ENCODE measurements at places on chromosomes 16 and 17. TPM values are rescaled to one million over a fixed set of nuclear protein-coding genes. Genes with fewer than 3 reads are reported as not detected.

RNF43 gene
- polyA plus RNA-seq: not detected

DPEP3 gene
- not detected for polyA plus RNA-seq

ARHGAP27 gene
- 0.33 TPM for polyA plus RNA-seq

KRT24 gene
- not detected for polyA plus RNA-seq

SOST gene
- not detected for polyA plus RNA-seq

- no peak for DNase-seq
Measured at GRCh38 chr16:69662901-69663300, 63.5 kb downstream of the NQO1 start.

DNA sequence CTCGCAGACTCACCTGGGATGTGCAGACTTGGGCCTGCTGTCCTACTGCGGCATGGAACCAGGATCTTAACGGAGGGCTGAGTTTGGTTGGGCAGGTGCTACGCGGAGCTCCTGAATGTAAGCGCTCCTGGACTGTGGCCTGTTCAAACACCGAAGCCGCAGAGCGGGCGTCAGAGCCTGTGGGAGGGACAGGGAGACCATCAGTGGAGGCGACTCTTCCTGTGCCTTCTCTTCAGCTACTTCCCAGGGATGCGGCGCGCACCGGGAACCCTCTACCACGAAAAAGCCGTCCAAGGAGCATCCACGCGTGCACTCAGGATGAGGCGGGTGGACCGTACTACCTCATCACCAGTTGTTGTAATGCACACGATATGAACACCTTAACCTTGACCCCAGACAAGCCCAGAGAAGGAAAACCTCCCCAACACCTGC is 2.0 kb downstream of the USP36 start:
- no peak for DNase-seq

DNA sequence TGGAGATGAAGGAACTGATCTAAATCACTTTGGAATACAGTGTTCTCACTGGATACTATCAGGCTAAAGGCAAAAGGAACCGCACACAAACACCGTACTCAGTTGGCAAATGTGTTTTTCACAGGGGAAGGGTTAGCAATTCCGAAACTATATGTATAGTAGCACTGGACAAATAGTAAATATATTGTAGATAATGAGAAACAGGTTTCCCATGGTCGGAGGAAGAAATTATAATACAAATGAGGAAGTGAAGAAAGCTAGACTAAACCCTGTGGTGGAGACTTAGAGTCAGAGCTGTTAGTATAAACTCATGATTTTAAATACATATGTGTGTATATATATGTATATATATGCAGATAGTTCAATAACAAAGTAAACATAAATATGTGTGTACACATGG is 414.1 kb upstream of the SALL1 start:
- no peak for DNase-seq

DNA sequence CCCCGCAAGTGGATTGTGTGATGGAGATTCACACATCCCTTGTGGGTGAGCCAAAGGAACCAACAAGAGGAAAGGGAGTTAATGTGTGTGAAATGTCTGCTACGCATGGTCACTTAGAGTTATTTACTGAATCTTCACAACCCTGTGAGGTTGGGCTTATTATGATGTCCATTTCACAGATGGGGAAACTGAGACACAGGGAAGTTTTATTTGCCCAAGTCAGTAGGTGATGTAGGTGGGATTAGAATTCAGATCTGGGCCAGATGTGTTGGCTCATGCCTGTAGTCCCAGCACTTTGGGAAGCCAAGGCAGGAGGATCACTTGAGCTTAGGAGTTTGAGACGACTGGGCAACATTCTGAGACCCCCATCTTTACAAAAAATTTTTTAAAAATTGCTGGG is 11.6 kb upstream of the DLX4 start:
- no peak for DNase-seq

DNA sequence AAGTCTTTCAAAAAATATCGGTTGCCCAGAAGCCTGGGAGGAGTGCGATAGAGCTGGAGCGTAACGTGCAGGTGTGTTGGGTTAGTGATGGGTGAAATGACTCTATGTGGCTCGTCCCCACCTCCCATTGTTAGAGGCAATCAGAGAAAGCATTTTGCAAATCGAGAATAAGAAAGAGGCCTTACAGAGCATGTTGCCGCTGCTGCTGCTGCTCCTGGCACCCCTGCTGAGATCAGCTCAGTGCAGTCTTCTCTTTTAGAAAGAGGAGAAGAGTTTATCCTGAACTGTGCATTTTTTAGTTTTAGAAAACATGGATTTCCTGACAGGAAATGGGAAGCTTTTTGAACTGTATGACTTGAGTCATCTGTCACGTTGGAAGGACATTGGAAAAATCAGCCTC is 774.5 kb upstream of the RBFOX1 start:
- no peak for DNase-seq

DNA sequence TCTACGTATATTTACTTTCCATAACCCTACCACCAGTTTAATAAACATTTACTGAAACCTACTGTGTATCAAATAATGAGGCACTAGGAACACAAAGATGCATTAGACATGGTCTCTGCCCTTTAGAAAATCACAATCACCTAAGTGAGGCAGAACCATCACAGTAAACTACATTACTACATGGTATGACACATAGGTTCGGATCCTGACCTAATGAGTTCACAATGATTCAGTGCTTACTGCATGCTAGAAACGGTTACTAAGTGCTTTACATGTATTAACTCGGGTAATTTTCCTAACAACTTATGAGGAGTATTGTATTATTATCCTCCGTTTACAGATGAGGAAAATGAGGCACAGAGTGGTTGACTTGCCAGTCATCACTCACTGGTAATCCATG is 5.2 kb upstream of the SYNRG start:
- peak; percentile 96 for DNase-seq

- DNase-seq: peak; percentile 64
Measured at GRCh38 chr17:7862692-7863437, 5.1 kb downstream of the CYB5D1 start.

- peak; percentile 82 for DNase-seq
Measured at GRCh38 chr17:50841949-50842354, 6.6 kb downstream of the WFIKKN2 start.
